ENCODE measurements at places on chromosomes 6 and 20.

GRCh38 chr6:164108869-164109769 lies 694.6 kb downstream of the QKI start:
- DNase-seq = no peak

GRCh38 chr6:159053781-159054398 lies 9.1 kb upstream of the TAGAP start:
- no peak for DNase-seq

DNA sequence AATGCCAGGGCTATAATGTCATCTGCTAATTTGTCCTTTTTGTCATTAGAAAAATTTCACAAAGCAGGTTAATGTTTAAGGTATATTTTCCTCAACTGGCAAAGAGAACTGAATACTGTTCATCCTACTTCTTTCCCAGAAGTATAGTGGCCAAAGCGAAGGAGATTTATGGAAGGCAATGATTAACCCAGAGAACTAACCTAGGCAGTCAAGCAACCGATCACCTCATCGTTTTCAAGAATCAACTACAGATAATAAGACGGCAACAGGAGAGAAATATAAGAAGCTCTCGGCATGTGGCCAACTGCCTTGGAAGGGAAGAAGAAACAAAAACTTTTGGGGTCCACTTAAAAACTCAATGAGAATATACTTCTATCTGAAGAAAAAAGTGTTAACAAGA lies 38.2 kb downstream of the REV3L start:
- DNase-seq = no peak

- DNase-seq = no peak
These were observed 1097.1 kb downstream of the KIF16B start for GRCh38 chr20:15476186-15476585.

- no peak for DNase-seq
These were observed 131.1 kb downstream of the LRRC1 start for GRCh38 chr6:53925891-53926290.
